ENCODE measurements at places on chromosomes 16 and 17.

- no peak for DNase-seq
Observed at GRCh38 chr16:1431497-1432270, 806 bp downstream of the PERCC1 start.

DNA sequence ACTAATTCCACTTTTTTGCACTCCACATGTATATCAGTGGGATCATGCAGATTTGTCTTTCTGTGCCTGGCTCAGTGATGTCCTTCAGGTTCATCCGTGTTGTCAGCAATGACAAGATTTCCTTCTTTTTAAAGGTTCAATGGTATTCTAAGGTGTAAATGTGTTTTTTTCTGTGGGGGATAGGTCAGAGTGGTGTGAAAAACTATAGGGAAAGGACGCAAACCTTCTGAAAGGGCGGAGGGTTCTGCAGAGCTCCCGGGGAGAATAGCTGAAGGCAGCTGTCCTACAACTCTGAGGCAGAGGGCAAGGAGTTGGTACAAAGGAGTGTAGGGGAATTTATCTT lies 21.9 kb upstream of the CSNK1D start:
- DNase-seq = no peak

GRCh38 chr17:80596760-80597608 lies 52.3 kb downstream of the RPTOR start:
- no peak for DNase-seq

DNA sequence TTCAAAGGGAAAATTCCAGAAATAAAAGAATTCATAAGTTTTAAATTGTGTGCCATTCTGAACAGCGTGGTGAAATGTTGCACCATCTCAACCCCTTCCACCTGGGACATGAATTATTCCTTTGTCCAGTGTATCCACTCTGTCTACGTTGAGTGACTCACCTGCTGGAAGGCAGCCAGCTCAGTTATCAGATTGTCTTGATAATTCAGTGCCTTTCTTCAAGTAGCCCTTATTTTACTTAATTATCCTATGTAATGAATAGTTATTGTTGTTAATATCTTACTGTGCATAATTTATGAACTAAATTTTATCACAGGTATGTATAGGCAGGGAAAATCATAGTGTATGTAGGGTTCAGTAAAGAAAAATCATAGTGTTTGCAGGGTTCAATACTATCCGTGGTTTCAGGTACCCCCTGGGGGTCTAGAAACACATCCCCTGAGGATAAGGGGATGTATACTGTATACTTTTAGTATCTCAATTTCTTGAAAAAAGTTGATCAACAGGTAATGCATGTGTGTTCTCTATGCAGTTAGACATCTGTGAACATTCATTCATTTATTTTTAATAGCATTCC lies 7.7 kb upstream of the PCTP start:
- DNase-seq = no peak

DNA sequence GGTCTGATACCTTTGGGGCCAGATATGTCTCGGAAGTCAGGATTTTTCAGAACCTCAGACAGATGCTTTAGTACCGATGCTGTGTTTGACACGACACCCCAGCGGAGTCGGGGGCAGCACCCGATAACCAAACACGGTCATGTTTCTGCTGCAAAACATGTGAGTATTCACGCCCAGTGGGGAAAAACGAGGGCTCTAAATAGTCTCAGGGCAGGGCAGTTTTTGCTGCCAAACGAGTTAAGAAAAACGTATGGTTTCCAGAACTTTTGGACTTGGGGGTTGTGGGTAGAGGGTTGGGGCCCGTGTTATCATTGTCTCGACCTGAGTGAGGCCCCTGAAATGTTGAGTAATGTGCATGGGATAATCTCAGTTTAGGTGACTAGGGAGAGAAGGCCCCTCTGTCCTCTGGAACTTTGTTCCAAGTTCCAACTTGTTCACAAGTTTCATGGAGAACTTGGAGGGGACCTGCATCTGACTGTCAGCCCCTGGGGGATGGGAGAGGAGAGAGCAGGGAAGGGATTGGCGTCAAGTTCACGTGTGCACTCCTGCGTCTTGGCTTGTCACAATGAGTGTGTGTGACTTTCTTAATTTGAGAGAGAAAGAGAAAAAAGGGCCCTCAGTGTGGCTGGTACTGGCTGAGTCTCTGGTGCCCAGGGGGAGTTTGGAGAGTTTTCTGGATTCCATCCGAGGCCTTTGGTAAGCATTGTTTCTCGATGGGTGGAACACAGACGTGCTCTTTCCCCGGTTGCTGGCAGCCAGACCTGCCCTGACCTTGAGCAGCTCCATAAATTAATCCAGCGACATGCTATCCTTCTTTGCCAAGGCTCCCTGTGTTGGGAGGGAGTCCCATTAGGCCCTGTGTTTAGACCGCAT lies 83.9 kb upstream of the CIBAR2 start:
- DNase-seq = no peak

- DNase-seq = no peak
Observed at GRCh38 chr17:602436-602835, 112.2 kb downstream of the VPS53 start.

DNA sequence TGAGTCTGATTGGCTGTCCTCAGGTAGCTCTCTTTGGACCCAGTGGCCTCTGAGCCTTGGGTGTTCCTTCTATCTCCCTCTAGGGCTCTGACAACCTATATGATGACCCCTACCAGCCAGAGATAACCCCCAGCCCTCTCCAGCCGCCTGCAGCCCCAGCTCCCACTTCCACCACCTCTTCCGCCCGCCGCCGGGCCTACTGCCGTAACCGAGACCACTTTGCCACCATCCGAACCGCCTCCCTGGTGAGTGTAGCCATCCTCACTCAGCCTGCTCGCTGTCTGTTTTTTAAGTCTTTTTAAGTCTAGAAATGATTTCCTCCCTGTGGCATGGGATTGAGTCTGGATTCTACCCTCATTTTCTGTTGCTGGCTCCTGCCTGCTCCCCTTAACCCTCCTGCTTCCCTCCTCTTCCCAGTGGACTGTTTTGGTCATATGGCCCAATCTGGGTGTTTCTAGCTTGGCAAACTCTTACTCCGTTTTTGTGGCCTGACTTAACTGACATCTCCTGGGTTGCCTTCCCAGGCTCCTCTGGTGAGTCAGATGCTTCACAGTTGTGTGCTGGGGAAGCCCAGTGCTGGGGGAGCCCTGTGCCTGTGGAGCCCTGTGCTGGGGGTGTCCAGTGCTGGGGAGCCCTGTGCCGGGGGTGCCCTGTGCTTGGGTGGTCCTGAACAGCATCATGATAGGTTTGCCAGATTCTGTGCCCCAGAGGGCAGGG lies 9.9 kb downstream of the TAOK2 start:
- no peak for DNase-seq

- no peak for DNase-seq
Observed at GRCh38 chr16:84105948-84106740, 10.6 kb downstream of the MBTPS1 start.

GRCh38 chr17:32746698-32747097 lies 130.2 kb downstream of the MYO1D start:
- no peak for DNase-seq

DNA sequence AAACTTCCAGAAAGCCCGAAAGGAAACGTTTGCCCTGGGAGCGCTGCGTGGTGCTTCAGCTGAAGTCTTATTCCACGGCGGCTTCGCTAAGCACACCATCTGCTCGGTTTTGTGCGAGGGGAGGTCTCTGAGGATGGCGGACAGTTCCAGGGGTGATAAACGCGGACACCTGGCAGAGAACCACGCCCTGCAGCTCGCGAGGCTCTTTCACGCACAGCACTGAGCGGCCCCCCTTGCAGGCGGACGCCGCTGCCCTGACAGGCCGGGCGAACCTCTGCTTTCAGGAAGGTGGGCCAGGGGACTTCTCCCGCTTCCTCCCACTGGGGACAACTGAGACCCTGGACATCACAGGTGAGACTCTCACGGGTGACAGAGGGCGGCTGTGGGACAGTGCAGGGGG lies 3.7 kb downstream of the MVD start:
- DNase-seq = no peak

- no peak for DNase-seq
Observed at GRCh38 chr17:27585153-27585681, 45.8 kb upstream of the LGALS9 start.

GRCh38 chr17:64186171-64187092 lies 56.5 kb upstream of the ERN1 start:
- no peak for DNase-seq

GRCh38 chr17:42629411-42630009 lies 20.0 kb downstream of the TUBG1 start:
- no peak for DNase-seq

GRCh38 chr16:19842426-19843157 lies 42.1 kb downstream of the GPRC5B start:
- DNase-seq = no peak

DNA sequence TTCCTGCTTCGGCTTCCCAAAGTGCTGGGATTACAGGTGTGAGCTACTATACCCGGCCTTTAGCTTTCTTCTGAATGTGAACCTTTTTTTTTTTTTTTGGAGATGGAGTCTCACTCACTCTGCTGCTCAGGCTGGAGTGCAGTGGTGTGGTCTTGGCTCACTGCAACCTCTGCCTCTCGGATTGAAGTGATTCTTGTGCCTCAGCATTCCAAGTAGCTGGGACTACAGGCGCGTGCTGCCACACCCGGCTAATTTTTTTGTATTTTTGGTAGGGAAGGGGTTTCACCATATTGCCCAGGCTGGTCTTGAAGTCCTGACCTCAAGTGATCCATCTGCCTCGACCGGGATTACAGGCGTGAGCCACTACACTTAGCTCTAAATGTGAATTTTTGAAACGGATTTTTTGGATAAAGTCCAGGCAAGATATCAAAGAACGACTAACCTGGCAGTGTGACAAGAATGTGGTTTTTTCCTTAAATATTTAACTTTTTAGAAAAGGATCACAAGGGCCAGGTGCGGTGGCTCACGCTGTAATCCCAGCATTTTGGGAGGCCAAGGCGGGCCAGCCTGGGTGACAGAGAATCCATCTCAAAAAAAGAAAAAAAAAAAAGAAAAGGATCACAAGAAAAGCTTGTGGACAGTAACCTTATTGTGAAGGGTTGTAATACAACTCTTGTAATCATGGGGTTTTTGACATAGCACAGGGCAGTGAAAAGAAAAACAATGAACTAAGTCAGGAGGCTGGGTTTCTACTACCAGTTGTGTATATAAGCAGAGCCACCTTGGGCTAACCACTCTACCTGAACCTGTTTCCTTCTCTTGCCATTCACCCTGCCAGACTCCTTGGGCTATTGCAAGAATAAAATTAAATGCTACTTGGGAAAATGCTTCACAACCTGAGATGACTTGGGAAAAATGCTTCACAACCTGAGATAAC lies 6.2 kb downstream of the BRCA1 start:
- no peak for DNase-seq

GRCh38 chr17:50926523-50926922 lies 60.4 kb upstream of the TOB1 start:
- DNase-seq = no peak

GRCh38 chr17:75352079-75352569 lies 53.4 kb downstream of the GRB2 start:
- DNase-seq = no peak

- DNase-seq = no peak
Observed at GRCh38 chr17:76138896-76139752, 1.9 kb downstream of the FOXJ1 start.

DNA sequence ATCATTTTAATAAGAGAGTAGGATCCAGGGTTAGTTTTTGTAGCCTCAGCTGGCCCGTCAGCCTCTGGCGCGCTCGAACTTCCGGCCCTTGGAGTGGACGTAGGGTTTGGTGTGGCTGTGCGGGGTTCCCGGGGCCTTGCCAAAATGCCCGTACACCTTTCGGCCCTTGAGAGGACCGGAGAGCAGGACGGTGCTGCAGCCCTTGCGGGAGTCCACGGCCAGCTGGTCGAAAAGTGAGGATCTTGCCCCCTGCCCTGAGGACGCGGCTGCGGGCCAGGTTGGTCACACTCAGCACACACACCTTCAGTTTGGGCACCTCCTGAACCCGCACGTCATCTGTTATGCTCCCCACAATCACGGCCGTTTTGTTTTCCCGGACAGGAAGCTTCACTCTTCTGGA lies 42.2 kb upstream of the CNTNAP4 start:
- no peak for DNase-seq

GRCh38 chr16:55151561-55152305 lies 172.3 kb upstream of the IRX6 start:
- no peak for DNase-seq

DNA sequence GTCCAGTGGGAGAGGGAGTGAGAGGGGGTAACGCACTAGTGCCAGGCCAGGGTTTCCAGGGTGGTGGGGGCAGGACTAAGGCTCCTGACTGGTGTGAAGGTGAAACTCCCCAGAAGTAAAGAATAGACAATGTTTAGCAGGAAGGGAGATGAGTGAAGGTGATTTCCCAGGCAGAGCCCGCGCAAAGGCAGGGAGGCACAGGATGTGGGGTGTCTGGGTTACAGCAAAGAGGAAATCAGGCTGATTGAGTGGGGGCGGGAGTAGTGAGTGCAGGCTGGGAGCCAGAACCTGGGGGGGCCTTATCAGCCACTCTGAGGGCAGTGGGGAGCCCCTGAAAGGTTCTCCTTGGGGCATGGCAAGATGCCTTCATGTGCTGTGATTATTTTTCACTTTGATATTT lies 167.5 kb downstream of the UTP18 start:
- no peak for DNase-seq
